Type B pancreatic cell (in vitro differentiated cells): ENCODE measurements at places on chromosomes 5 and 9.

GRCh38 chr5:33738097-33738496 is 153.7 kb downstream of the ADAMTS12 start:
- peaks cover 3% of the 10 kb centered on the region for H3K36me3 ChIP-seq
- H3K4me1 ChIP-seq: peaks cover 20% of the 10 kb centered on the region
- no peak for DNase-seq
- H3K27ac ChIP-seq: no peak overlapping the region

GRCh38 chr5:53381-54174 is 38.4 kb upstream of the PLEKHG4B start:
- peak overlapping the region; percentile 78 for H3K4me3 ChIP-seq
- H3K27me3 ChIP-seq: peaks cover 68% of the 10 kb centered on the region
- H3K27ac ChIP-seq: no peak overlapping the region
- peak; percentile 78 for DNase-seq
- no peaks in the 10 kb centered on the region for H3K4me1 ChIP-seq

GRCh38 chr9:101307051-101307450 is 77.8 kb downstream of the BAAT start:
- H3K36me3 ChIP-seq: no peaks in the 10 kb centered on the region
- H3K27ac ChIP-seq: no peak overlapping the region
- H3K27me3 ChIP-seq: peaks cover 5% of the 10 kb centered on the region
- H3K4me1 ChIP-seq: peaks cover 9% of the 10 kb centered on the region

- no peaks in the 10 kb centered on the region for H3K36me3 ChIP-seq
- no peak for DNase-seq
- H3K4me3 ChIP-seq: no peak overlapping the region
- H3K27ac ChIP-seq: no peak overlapping the region
- H3K4me1 ChIP-seq: no peaks in the 10 kb centered on the region
These were observed 149.0 kb upstream of the ITGA1 start for GRCh38 chr5:52638732-52639131.

DNA sequence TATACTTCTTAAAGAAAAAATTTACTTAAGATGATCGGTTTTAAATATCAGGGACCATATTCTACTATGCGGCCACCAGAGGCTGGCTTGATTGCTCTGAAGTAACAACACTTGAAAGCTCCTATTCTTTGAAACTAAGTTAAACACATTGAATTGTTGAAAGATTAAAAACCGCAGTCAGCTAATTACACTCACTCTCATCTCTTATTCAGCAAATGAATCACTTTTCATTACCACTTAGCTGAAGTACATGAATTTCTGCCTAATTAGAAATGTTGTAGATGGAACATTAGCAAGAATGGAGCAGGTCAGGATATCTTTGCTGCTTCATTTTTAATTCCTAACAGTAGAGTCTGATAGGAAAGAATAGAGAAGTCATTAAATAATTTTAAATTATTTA is 42.3 kb downstream of the LSM11 start:
- DNase-seq: no peak
- H3K4me3 ChIP-seq: no peak overlapping the region
- H3K4me1 ChIP-seq: no peaks in the 10 kb centered on the region
- no peaks in the 10 kb centered on the region for H3K27me3 ChIP-seq
- peaks cover 25% of the 10 kb centered on the region for H3K36me3 ChIP-seq
- no peak overlapping the region for H3K27ac ChIP-seq

DNA sequence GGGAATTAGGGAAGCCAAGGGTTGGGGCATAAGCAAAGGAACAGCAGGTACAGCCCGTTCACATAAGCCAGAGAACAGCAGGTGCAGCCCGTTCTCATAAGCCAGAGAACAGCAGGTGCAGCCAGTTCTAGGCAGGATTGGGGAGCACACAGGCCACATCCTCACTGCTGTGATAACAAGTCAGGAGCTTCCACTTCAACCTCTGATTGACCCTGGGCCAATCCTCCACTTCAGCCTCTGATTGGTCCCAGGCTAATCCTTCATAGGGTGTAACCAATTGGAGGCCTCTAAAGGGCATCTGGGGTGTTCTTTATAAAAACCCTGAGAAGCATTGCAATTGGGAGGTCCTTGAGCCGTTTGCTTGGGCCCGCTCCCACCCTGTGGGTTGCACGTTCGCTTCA is 27.5 kb downstream of the CEL start:
- H3K4me1 ChIP-seq: no peaks in the 10 kb centered on the region
- DNase-seq: no peak
- no peaks in the 10 kb centered on the region for H3K27me3 ChIP-seq
- no peak overlapping the region for H3K27ac ChIP-seq
- H3K36me3 ChIP-seq: no peaks in the 10 kb centered on the region

DNA sequence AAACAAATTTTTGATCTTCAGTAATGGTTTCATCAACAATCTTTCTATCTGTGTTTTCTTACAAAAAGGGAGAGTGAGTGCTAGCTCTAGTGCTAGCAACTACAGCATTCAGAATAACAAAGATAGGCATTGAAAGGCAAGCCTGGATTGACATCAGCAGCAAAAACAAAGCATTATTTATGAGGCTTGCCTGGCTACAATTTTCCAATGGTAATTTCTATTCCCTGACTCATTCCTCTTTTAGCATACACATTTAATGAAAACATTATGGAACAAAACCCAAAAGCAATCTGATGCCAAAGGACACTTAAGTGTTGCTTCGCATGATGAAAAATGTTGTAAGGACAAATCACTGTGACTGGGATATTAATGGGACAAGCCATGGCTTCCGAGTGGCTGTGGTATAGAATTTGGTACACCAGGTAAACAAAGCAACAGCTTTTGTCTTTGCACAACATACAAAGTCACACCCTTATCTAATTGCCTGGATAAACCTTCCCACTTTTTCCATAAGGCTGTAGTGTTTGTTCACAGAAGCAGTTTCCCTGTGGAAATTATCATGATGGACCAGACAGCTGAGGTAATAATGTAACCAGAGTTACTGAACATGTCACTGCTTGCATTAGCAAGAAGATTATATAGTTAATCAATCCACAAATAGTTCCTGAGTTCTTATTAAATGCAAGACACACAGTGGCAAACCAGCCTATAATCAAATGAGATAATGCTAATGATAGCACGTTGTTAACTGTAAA is 179.8 kb upstream of the EDIL3 start:
- H3K4me1 ChIP-seq: no peaks in the 10 kb centered on the region
- no peak for DNase-seq
- no peaks in the 10 kb centered on the region for H3K36me3 ChIP-seq
- H3K27ac ChIP-seq: no peak overlapping the region

GRCh38 chr5:121975294-121975693 is 13.5 kb downstream of the SRFBP1 start:
- peaks cover 8% of the 10 kb centered on the region for H3K4me1 ChIP-seq
- no peak for DNase-seq
- H3K27me3 ChIP-seq: no peaks in the 10 kb centered on the region
- no peak overlapping the region for H3K4me3 ChIP-seq
- H3K27ac ChIP-seq: no peak overlapping the region

DNA sequence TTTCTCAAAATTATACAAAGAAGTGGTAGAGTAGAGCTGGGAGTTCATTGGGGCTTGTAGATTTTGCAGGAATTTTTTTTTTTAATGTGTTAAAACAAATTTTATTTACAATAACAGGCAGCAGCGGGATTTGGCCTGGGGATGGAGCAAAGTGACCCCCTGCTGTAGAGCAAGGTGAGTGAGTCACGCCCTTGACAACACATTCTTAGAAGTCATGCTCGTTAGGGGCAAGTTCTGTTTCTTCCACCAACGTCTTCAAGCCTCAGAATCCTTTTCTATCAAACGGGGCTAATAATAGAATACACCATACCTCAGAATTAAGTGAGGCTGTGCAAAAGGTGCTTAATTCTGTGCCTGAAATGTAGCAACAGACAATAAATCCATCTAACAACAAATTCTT is 1.1 kb upstream of the ANKDD1B start:
- peak overlapping the region; percentile 92 for H3K4me3 ChIP-seq
- H3K36me3 ChIP-seq: peaks cover 7% of the 10 kb centered on the region
- peak overlapping the region; percentile 84 for H3K27ac ChIP-seq

DNA sequence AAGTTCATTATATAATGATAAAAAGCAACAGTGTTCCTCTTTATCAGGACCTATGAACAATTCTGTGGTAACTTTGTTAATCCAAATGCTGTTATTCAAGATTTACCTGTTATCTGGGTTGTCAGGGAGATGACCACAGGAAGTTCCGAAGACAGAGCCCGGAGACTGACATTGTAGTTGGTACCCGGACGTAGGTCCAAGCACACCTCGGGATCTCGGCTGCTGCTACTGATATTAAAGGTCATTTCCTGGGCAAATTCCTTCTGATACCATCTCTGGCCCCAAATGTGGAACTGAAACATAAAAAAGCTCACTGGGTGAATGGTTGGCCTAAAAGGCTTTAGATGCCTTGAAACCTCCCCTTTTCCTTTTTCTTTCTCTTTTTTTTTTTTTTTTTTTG is 96.7 kb downstream of the SUSD1 start:
- peaks cover 32% of the 10 kb centered on the region for H3K36me3 ChIP-seq
- no peak overlapping the region for H3K4me3 ChIP-seq
- H3K27me3 ChIP-seq: no peaks in the 10 kb centered on the region
- no peak for DNase-seq
- H3K27ac ChIP-seq: no peak overlapping the region

GRCh38 chr5:157384971-157385709 is 74.9 kb upstream of the NIPAL4 start:
- H3K27me3 ChIP-seq: no peaks in the 10 kb centered on the region
- no peak for DNase-seq
- no peak overlapping the region for H3K4me3 ChIP-seq
- peaks cover 21% of the 10 kb centered on the region for H3K36me3 ChIP-seq
- peaks cover 34% of the 10 kb centered on the region for H3K4me1 ChIP-seq

- peaks cover 10% of the 10 kb centered on the region for H3K4me1 ChIP-seq
- no peak for DNase-seq
- H3K27me3 ChIP-seq: no peaks in the 10 kb centered on the region
- peaks cover 10% of the 10 kb centered on the region for H3K36me3 ChIP-seq
These were observed 632 bp downstream of the UBAP1 start for GRCh38 chr9:34179213-34180136.

- H3K27me3 ChIP-seq: peaks cover 3% of the 10 kb centered on the region
- DNase-seq: no peak
- H3K36me3 ChIP-seq: no peaks in the 10 kb centered on the region
These were observed 258.6 kb downstream of the ASTN2 start for GRCh38 chr9:117156144-117156688.

- peak overlapping the region; percentile 14 for H3K4me3 ChIP-seq
- H3K4me1 ChIP-seq: peaks cover 50% of the 10 kb centered on the region
- no peak for DNase-seq
- no peaks in the 10 kb centered on the region for H3K36me3 ChIP-seq
- no peak overlapping the region for H3K27ac ChIP-seq
These were observed 15.8 kb downstream of the CNTFR start for GRCh38 chr9:34573599-34574325.

DNA sequence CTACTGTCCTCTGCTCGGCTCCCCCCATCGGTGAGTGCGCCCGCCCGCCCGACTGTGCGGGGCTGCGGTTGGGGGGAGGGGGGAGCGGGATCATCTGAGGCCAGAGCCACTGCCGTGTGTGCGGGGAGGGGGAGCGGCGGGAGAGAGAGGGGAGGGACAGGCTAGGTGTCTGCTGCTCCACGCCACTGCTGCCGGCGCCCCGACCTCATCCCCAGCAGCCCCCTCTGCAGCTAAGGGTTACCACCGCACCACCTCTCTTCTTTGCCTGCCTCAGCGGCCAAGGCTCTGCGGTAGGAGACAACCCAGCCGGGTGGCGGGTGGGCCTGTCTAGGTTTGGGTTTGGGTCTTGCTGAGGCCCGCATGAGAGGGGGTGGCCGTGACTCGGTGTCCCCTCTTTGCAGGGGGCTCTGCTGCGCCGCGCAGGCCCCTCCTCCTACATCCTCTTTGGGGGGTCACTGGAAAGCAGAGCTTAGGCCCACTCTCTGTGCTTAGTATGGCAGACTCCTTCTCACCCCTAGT is 670 bp upstream of the PURA start:
- H3K4me1 ChIP-seq: peaks cover 30% of the 10 kb centered on the region
- H3K36me3 ChIP-seq: no peaks in the 10 kb centered on the region
- peak; percentile 70 for DNase-seq
- H3K4me3 ChIP-seq: peak overlapping the region; percentile 95
- H3K27ac ChIP-seq: no peak overlapping the region

- H3K4me3 ChIP-seq: peak overlapping the region; percentile 98
- peaks cover 41% of the 10 kb centered on the region for H3K4me1 ChIP-seq
- H3K27me3 ChIP-seq: peaks cover 81% of the 10 kb centered on the region
- H3K36me3 ChIP-seq: peaks cover 3% of the 10 kb centered on the region
These were observed 1.4 kb downstream of the PCDH1 start for GRCh38 chr5:141876628-141877355.

- H3K36me3 ChIP-seq: no peaks in the 10 kb centered on the region
- peaks cover 7% of the 10 kb centered on the region for H3K4me1 ChIP-seq
- peaks cover 9% of the 10 kb centered on the region for H3K27me3 ChIP-seq
These were observed 584.6 kb upstream of the CDH18 start for GRCh38 chr5:20572614-20573013.

DNA sequence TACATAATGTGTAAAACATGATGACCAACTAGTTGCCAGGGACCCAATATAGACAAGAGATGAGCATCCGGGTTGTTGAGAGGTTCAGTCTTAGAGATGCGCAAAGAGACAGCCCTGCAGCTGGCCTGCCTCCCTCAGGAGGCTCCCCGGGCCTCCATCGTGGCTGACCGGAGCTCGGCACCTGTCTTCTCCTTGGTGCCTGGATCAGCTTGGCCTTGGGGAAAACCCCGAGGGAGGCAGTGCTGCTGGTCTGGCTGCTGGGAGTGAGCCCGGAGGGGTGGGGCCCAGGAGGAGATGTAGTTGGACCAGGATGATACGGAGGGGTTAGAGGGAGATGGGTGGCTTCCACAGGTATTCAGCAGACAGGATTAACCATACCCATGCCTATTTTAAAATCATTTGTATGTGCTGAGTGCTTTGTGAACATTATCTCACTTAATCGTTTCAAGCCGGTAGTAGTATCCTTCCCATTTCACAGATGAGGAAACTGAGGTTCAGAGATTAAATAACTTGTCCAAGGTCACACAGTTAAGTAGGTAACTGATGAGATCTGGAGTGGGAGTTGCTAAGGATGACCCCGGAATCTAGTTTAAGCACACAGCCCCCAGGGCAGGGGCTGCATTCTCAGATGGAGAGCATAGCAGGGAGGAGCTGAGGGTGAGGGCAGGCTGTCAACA is 173.8 kb downstream of the COL23A1 start:
- no peak for DNase-seq
- peaks cover 16% of the 10 kb centered on the region for H3K27me3 ChIP-seq
- H3K4me3 ChIP-seq: no peak overlapping the region
- H3K36me3 ChIP-seq: no peaks in the 10 kb centered on the region
- no peak overlapping the region for H3K27ac ChIP-seq

DNA sequence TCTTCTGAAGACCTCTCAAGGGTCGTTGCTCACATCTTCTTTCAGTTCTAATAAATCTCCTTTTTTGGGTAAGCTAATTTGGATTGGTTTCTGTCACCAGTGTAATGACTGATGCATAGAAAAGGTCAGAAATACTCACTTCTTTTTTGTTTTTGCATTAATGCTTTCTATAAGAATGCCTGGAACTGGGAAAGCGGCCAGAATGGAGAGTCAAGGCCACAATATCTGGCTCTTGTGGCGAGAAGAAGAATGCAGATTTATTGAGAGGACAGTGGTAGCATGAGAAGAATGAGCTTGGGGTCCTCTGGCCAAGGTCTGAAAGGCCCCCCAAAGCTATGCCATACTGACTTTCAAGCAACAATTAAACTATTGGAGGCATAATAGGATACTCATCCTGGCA is 88.0 kb upstream of the SLC12A2 start:
- no peak overlapping the region for H3K4me3 ChIP-seq
- DNase-seq: no peak
- H3K27me3 ChIP-seq: no peaks in the 10 kb centered on the region
- H3K36me3 ChIP-seq: no peaks in the 10 kb centered on the region
- peaks cover 7% of the 10 kb centered on the region for H3K4me1 ChIP-seq
